ENCODE measurements at places on chromosomes 6 and 20.

DNA sequence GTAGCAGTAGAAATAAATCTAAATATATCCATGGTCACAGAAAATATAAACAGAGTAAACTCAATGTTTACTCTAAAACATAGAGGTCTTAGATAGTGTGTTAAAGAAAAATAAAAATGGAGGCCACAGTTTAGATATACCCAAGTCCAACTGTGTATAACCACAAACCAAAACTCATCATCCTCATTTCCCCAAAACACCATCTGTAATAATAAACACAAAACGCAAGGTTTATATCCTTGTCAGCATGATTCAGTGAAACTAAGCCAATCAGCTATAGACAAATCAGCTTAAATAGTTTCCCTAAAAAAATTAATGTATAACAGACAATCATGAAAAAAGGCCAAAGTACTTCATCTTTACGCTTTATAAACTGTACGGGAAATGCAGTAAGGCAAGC, 2.7 kb upstream of the HACE1 start:
- DNase-seq, result no peak

GRCh38 chr6:165766457-165766856, 103.4 kb upstream of the PDE10A start:
- DNase-seq, result no peak

GRCh38 chr6:107645740-107646139, 155.8 kb downstream of the SOBP start:
- DNase-seq, result no peak

DNA sequence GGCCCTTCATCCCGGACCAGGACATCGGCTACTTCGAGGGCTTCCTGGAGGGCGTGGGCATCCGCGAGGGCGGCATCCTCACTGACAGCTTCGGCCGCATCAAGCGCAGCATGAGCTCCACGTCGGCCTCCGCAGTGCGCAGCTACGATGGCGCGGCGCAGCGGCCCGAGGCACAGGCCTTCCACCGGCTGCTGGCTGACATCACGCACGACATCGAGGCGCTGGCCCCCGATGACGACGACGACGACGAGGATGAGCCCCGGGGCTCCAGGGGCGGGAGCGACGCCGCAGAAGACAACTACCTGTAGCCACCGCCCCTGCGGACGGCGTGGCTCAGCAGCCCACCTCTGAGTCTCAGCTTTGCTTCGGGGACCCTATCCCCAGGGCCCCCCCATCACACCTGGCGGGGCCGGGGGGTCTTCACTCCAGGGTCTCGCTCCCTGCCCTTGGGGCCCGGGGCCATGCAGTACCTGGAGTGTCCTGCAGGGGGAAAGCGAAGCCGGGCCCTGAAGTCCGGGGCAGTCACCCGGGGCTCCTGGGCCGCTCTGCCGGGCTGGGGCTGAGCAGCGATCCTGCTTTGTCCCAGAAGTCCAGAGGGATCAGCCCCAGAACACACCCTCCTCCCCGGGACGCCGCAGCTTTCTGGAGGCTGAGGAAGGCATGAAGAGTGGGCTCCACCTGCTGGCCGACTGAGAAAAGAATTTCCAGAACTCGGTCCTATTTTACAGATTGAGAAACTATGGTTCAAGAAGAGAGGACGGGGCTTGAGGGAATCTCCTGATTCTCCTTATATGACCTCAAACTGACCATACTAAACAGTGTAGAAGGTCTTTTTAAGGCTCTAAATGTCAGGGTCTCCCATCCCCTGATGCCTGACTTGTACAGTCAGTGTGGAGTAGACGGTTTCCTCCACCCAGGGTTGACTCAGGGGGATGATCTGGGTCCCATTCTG, 20.8 kb upstream of the HCK start:
- peak; percentile 57 for DNase-seq

DNA sequence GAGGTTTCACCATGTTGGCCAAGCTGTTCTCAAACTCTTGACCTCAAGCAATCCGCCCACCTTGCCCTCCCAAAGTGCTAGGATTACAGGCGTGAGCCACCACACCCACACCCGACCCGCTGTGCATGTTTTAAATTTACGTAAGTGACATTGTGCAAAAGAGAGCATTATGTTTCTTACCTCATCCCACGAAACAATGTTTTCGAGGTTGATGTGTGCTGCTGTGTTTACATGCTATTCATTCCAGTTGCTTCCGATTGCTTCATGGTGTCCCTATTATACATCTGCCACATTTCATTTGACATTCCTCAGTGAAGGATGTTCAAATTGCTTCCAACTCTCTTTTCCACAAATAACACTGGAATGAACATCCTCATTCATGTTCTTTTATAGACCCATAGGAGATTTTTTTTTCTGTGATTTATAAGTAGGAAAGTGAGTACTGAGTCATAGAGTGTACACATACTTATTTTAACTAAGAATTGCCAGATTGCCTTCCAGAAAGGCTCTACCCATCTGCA, 403.9 kb upstream of the JARID2 start:
- DNase-seq, result no peak

DNA sequence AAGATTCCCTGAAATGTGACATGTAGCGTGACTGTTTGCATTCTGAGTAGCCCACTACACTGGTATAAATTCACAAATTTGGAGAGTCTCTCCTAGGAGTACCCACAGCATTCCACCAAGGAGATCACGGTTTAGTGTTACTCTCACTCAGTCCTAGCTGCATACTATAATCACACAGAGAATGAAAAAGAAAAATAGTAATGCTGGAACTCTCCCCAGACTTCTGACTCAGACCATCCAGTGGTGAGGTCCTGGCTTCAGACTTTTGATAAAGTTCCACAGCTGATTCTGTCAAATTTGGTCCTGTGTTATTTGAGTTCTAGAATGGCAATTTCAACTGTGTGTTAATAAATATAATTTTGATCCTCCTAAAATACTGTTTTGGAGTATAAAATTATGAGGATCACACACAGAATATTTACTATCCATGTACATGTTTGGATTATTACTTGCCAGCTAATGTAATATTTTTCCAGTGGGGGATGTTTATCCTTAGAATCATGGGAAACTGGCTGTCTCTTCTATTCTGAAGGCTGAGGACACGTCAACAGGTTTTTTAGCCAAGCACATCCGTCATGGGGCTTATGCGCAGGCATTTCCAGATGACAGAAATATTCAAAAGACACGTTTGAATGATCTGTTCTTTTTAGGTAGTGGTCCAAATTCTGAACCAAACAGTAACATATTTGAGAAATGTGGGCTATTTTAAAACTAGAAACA, 5.1 kb upstream of the KIAA0408 start:
- no peak for DNase-seq

- no peak for DNase-seq
These were observed 13.9 kb downstream of the TOMM6 start for GRCh38 chr6:41801380-41801779.

DNA sequence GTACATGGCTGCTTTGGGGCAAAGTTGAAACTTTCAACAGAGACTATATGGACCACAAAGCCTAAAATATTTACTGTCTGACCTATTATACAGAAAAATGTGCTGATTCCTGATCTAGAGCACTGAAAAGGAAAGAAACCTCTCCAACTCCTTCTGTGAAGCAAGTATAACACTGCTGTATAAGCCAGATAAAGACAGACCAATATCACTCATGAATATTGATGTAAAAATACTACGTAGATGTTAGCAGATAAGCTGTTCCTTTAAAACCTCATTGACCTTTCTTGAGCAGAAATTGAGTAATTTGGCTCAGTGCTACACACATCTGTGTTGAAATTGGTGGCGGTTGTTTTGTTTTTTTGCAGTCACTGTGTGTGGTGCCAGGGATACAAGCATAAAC, 69.9 kb upstream of the HDAC2 start:
- no peak for DNase-seq

DNA sequence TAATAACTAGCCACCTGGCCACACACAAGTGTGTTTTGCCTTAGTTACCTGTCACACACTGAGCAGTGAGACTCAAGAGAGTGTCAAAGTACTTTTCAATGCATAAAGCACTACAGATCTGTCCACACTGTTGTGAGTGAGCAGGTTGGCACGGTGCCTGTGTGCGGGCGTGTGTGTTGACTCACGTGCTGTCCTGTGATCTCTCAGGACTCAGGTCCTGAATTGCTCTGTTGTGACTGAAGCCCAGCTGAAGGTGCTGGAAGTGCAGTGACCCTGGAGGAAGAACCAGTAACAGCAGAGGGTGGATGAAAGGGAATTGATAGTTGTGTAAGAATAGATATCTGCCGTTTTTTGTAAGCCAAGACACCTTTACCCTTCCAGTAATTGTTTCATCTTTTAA, 18.3 kb downstream of the SLC16A10 start:
- no peak for DNase-seq

DNA sequence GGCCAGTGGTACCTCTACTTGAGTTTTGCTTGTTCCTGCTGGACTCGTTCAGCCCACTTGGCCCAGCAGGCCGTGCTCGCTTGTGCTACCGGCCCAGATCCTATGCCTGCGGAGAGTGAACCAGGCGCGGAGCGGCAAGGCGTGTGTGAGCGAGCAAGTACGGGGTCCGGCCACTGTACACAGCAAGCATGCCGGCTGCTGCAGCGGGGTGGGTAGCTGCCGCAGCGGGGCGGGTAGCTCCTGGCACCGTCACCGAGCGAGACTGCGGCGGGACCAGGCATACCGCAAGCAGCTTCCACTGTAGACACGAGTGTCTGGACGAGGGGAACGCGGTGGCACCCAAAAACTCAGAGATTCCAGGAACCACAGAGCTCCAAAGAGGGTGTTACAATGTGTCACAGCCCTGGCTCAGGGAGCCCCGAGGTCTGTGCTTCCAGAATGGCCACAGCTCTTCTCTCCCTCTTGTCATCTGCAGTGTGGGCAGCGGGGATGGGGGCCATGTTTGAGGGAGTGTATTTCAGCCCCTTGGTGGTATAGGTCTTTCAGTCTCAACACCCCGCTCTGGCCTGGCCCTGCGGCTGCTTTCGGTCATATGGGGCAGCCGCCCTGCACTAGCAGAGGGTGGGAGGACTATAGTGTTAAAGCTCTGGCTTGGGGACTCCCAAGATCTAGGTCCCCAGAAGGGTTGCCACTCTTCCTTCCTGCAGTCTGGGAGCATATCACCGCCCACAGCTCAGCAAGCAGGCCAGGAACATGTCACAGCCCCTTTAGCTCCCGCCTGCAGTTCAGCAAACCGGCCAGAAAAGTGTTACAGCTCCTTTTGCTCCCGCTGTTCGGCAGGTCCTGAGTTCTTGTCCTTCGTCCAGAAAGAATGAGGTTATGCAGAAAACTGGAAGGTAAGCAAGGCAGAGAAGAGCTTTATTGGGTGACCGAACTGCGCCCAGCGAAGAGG, 6.1 kb upstream of the RWDD1 start:
- no peak for DNase-seq

- DNase-seq, result no peak
These were observed 664.8 kb downstream of the MMUT start for GRCh38 chr6:48798296-48798695.

DNA sequence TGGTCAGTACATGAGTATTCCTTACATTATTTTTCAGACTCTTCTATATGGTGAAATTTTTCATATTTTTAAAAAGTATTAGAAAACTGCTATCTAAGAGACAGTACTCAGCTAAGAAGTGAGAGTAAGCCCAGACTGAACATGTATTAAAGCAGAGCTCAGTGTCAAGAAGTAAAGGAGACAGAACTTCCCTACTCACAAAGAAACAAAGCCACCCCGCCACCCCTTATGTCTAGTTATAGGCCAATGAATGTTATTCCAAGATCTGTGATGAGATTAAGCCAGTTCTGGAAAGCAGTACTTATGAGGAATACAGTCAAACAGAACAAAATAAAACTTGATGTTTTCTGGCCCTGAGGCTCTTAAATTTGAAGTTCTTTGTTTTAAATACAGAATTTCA, 114.5 kb downstream of the RNGTT start:
- no peak for DNase-seq

DNA sequence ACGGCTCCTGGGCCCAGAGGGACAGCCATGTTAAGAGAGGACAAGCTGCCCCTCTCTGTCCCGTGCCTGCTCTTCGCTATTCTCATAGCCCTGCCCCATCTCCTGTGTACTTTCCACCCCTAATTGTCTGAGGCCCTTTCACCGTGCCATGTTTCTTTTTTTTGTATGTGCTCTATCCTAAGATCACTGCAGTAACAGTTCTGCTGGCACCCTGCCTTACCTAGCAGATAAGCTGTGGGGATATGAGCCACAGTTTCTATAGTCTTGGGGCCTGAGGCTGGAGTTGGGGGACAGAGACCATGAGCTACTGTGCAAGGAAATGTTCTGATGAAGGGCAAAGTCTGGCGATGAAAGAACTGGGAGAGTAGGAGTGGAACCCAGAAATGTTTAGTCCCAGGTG, 269.5 kb upstream of the CITED2 start:
- DNase-seq, result no peak

- no peak for DNase-seq
These were observed 24.7 kb downstream of the WDR27 start for GRCh38 chr6:169677096-169677495.

- no peak for DNase-seq
These were observed 310.4 kb upstream of the MOCS1 start for GRCh38 chr6:40244699-40245098.

- no peak for DNase-seq
These were observed 643.8 kb upstream of the AGPAT4 start for GRCh38 chr6:161917645-161918044.

DNA sequence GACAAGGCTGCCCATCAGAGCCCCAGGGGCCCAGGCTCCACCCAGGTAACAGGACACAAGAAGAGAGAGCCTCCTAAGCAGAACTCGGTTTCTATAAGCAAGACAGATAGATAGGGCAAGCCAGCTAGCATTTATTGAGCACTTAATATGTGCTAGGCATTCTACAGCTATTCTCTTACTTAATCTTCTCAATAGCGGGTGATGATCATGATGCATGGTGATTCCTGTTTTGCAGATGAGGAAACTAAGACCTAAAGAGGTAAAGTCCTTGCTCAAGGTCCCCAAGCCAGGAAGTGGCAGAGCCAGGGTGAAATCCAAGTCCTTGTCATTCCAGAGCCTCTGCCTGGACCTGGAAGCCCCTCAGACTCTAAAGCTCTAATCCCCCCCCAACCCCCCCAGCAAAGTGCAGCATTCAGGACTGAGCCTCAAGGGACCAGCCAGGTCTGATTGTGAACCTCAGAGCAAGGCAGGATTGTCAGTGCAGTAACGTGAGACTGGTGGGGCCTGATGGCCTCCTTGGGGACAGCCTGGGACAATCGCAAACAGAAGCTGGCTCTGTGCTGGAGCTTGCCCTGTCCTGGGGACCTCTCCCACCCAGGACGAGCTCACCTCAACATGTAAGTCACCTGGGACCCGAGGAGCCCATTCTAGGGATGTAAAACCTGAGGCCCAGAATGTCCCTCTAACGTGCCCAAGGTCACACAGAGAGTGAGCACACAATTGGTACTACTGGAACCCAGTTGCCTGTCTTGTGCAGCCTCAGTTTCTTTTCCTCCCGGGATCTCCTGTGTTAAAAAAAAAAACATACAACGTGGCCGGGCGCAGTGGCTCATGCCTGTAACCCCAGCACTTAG, 48.4 kb upstream of the PTGIS start:
- DNase-seq, result no peak

Measured in CD4-positive, alpha-beta T cell treated with Interferon alpha-2 for 1 hour (primary cell).